Substantia nigra (tissue), 51 donors: ENCODE measurements at places on chromosomes 12 and 14.
A peak's percentile ranks its signal among the peaks of the same experiment; 100 is the strongest.

DNA sequence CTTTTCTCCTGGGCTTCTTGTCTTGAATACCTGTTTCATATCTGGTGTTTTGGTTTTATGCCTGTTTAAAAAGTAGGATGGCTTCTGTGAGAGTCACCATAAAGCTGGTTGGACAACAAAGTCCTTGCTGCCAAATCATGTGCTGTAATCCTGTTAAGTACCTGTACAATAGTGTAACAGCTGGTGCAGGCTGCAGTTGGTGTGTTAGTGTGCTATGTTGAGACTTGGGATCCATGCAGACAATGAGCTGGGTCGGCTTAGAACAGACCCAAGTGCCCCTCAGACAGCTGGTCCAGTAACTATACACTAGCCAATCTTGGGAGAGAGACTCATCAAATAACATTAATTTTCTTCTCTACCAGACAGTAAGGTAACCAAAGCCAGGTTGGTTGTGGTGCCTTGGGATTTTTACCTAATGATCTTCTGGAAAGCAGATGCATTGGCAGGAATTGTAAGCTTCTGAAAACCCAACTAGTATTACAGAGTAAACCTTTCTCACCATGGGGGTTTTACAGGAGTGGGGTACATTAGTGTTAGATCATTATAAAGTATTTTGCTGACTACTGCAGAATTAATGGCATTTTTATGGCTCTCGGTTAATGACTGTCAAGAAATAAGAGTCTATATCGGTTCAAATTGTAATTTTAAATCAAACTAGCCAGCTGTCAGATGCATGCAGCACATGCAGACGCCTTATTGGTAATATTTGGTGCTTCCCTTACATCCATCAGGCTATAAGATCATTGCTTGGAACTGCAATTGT, 231.2 kb downstream of the PDZRN4 start:
- no peak for DNase-seq

GRCh38 chr14:74501135-74501614, 7.6 kb downstream of the ISCA2 start:
- DNase-seq = peak; percentile 30

DNA sequence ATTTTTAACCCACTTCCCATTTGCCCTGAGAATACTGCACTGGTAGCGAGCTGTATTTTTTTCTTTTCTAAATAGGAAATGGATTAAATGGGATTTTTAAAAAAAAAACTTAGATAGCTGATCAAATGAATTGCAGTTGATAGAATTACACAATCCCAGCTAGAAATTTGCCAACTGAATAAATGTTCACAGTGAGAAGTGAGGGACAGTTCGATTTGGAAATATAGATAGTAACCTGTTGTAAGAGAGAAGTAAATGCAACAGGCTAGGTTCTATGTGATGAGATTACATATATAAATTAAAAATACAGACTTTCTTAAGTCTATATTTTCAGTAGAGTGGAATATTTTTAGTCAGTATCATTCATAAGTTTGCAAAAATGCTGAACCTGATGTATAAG, 48.1 kb upstream of the SMCO2 start:
- no peak for DNase-seq

- DNase-seq = no peak
Observed at GRCh38 chr12:27309293-27309994, 23.2 kb upstream of the BMAL2 start.
